ENCODE measurements at places on chromosomes 2 and 18.

DNA sequence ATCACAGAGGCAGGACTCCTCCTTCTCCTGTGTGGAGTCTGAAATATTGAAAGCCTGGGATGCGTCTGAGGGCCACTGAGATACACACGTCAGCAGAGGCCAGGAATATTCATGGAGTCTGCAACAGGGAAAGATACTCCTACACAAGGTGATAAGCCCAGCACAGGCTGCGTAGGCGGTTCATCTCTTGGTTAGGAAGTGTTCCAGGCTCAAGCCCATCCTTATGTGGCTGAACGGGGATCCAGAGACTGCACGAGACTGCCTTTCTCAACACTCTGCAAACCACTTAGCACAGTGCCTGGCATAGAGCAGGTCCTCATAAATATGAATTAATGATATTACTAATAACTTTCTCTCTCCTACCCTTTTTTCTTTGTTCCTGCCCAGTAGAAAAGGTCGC is 29.2 kb upstream of the AGPS start:
- DNase-seq: no peak

DNA sequence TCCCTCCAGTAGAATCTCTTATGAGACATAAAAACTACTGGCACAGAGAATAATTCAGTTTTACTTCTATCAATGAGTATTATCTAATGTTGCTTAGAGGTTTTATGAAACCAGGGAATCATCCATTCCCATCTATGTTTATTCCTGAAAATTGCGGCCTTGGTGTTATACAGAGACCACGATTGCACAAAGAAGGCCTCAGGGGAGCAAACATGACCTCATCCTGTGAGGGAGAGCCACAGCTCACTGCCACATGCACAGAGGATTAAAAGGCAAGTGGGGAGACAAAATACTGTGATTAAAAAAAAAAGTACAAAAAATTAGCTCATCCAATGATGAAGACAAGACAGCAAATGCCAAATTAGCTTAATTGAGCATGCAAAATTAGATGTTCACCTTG is 111.8 kb upstream of the SLC35G4 start:
- no peak for DNase-seq

GRCh38 chr2:197042739-197043196 is 116.3 kb upstream of the PGAP1 start:
- DNase-seq: no peak

- DNase-seq: no peak
Observed at GRCh38 chr2:134721596-134721995, 2.8 kb upstream of the TMEM163 start.

GRCh38 chr2:180202467-180202951 is 195.4 kb upstream of the CWC22 start:
- no peak for DNase-seq

DNA sequence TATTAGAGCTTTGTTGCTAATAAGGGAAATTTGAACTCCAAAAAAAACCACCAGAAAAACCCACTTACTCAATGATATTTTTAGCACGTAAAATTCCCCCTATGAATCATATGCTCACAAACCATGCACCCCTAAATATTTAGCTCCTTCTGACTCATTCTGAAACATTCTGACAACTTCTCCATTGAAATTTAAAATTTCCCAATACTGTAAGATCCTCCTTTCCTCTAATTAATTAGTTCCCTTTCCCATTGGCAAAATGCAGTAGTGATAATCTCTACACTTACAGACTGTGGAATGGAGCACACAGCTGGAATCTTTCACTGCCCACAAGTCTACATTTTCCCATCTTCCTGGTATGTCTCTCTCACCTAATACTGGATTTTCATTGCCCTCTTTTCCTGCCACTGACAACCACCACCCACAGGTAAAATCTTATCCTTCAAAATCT is 215.8 kb upstream of the ACVR2A start:
- DNase-seq: no peak

- no peak for DNase-seq
Observed at GRCh38 chr18:48330016-48330991, 78.9 kb downstream of the ZBTB7C start.

DNA sequence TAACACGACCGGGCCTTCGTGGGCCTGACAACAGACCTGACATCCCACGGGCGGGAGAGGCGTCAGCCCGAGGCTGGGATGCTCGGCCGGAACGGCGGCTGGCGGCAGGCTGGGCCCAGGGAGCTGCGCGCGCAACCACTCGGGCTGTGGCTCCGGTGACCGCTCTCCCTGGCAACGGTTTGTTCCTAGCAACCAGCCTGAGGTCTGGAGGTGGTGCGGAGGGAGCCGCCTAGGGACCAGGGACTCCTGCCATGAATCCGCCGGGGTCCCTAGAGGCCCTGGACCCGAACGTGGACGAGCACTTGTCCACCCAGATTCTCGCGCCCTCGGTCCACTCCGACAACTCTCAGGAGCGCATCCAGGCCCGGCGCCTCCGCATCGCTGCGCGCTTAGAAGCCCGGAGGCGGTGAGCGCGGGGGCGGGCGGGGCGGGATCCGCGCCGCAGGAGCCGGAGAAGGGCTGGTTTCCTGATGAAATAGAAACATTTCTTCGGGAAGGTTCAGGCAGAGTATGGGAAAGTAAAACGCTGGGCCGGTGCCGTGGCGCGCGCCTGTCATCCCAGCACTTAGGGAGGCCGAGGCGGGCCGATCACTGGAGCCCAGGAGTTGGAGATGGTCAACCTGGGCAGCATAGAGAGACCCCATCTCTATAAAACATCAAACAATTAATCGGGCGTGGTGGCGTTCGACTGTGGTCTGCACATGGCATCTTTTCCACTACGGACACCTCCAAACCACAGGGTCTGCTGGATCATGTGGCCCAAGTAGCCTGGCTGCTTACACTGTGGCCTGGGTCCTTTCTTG is at the start of gene DRC1:
TSS of gene DRC1 (plus strand) at position 182 of the 803 bp plus-strand sequence. CDS start at position 252, 70 bp downstream.
- no peak for DNase-seq

DNA sequence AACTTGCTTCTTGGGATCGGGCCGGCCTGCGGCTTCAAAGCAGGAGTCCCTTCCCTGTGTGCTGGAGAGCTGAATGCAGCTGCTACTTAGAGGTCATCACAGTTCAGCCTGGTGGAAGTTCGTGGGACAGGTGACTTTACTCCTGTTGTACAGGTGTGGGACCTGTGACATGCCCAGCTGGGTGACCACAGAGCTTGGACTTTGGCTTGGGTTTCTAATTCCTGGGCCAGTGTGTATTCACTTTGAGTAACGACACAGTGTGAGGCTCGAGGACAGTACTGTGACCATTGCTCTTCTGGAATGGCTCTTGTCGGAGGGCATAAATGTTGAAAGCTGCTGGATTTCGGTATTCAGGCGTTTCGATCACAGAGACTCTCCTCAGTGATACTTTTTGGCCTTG is 114.5 kb downstream of the STPG4 start:
- no peak for DNase-seq

DNA sequence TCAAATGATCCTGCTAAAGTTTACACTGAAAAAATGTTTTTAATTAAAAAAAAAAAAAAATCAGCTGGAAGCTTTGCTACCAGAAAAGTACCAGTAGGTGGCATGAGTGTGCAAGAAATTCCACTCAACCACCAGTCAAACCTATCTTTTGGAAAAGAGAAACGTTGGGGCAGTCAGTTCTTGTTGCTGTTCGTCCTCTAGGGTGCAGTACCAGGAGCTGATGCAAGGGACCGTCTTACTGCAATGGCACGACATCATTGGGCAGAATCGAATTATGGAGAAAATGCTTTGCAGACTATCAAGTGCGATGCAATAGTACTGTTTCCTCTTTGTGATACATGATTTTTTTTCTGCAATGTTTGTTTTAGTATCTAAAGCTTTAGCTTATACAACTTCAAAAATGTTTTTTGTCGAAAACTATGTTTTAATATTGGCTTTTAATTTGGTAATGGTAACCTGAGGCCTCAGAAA is 18.3 kb downstream of the YPEL5 start:
- peak; percentile 25 for DNase-seq

DNA sequence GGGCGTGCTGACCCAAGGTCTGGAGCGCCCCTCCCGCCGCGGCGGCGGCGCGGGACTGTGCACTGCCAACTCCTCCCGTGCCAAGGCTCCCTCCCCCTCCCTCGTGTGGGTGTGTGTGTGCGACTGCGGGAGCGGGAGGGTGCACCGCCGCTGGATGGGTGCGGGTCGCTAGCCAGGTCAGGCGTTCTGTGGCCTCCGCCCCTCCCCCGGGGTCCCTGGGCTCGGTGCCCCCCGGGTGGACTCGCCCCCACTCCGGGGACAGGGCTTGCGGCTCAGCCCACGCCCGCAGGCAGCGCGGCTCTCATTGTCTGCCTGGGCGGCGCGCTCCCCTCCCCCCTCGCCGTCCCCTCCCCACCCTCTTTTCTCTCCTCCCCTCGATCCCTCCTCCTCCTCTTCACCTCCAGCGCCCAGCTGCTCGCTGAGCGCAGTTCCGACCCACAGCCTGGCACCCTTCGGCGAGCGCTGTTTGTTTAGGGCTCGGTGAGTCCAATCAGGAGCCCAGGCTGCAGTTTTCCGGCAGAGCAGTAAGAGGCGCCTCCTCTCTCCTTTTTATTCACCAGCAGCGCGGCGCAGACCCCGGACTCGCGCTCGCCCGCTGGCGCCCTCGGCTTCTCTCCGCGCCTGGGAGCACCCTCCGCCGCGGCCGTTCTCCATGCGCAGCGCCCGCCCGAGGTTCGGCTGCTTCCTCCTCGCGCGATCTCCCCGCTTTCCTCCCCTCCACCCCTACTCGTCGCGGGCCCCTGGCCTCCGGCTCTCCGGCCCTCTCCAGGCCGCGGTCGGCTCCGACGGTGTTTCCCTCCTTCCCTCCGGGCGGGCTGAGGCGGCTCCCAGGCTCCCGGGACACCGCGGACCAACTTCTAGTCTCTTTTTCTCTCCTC is at the start of gene GATA6:
TSS of gene GATA6 (plus strand) at position 579 of the 878 bp plus-strand sequence. CDS start 1,556 bp downstream, outside the sequence.
- no peak for DNase-seq

- no peak for DNase-seq
Observed at GRCh38 chr2:178244777-178245176, 50.5 kb downstream of the OSBPL6 start.

DNA sequence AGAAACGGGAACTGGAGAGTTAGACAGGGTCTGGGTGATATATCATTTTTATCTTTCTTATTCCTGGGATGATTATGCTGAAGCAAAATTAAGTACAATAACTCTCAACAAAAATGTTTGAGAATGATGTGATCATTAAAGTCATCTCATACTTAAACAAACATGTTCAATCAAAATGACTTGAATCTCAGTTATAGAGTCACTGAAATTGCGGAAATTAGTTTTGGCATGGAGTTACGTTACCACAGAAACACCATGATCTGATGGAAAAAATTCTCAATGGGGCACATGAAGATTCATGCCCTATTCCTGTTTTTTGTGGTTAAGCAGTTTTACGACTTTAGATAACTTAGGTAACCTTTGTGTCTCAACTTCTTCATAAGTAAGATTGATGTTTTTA is 757.7 kb downstream of the EPHA4 start:
- DNase-seq: no peak

DNA sequence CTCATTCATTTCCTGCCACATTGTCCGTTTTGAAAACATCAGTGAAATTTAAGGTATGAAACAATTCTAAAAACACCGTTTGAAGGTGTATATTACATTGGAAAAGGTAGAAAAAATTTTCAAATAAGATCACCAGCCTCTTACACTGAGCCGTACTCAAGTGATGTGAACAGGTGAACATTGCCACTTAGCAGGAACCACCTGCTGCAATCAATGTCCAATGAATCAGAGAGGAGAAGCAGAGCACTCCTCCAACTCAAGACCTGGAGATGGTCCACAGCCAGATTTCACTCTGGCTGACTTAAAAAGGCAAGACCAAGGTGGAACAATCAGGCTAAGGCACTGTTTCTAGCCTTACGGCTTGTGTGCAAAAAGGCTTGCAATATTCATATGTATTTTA is 110.3 kb upstream of the TTN start:
- DNase-seq: no peak

- no peak for DNase-seq
Observed at GRCh38 chr2:237406371-237406895, 7.5 kb downstream of the COL6A3 start.

GRCh38 chr2:172701250-172701649 is 34.4 kb upstream of the RAPGEF4 start:
- no peak for DNase-seq

GRCh38 chr2:168796583-168797285 is 5.7 kb upstream of the NOSTRIN start:
- no peak for DNase-seq

DNA sequence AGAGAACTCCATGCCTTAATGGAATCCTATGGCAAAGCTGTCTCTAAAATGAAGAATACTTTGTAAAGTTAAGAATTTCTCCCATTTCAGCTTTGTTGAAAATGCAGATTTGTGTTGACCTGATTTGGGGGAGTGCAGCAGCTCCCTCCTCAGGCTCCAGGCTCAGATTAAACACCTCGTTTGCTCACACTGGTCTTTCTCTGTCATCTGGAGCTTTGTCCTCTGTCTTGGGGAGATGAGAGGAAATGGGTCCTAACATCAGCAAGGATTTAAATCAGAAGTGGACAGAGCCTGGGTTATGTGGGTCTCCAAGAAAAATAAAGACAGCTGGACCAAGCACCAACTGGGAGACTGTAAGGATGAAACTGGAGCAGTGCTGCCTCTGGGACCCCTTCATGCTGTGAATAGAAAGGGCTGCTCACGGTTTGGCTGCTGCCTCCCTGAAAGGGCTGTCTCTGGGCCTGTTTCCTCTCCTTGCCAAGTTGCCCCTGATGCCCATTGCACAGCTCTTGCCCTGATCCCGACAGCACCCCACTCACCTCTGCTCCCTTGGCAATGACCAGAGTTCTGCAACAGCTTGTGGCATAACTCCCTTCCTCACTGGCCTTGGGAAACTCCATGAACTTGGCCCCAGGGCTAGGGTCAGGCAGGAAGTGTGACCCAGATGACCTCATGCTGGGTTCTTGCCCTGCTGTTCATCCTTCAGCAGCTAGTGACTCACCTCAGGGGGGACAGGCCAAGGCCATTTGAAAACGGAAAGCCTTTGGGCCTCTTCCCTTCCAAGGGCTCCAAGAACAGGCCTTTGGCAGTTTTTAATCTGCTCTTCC is 197.2 kb downstream of the CYP26B1 start:
- no peak for DNase-seq

GRCh38 chr2:218168016-218168415 is 1.3 kb upstream of the CXCR1 start:
- DNase-seq: no peak

- DNase-seq: no peak
Observed at GRCh38 chr18:43916984-43917383, 639.7 kb upstream of the SYT4 start.

DNA sequence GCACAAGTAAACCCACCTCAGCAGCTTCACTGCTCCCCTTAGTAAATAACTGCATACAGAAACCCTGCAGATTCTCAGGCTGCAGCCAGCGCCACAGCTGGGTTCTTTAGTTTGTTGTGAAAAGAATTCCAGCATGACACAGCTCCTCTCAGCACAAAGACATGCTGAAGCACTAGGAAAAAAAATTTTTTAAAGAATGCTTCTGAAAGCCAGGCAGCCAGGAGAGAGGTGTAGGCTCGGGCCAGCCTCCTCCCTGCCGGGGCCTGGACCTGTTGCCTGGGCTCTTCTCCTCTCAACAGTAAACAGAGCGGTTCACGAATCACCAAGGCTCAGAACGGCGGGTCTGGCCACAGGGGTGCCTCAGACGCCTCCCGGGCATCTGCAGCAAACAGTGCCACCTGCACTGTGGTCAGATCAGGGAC is 95.7 kb upstream of the POU3F3 start:
- DNase-seq: no peak

Measured in activated CD4-positive, alpha-beta T cell treated with anti-CD3 and anti-CD28 coated beads for 1 hour (primary cell).